Fibroblast of mammary gland (primary cell): ENCODE measurements at places on chromosomes 6 and 20.
A peak's percentile ranks its signal among the peaks of the same experiment; 100 is the strongest.

DNA sequence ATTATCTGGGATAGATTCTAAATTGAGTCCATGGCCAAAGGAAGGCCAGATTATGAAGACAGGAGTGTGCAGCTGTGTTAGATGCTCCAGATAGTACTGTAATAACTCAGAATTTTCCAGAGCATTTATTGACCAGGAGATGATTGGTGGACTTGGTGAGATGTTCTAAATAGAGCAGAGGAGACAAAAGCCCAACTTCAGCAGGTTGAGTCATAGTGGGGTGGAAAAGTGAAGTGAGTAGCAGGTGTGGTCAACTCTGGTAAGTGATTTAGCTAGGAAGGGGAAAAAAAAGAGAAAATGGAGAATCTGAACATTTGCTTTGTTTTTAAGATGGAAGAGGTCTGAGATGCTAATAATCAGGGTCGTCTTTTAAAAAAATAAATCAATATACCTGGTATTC is 227.4 kb downstream of the TMEM200A start:
- DNase-seq, result no peak

GRCh38 chr20:1946762-1947534 is 46.9 kb downstream of the PDYN start:
- DNase-seq, result peak; percentile 39

DNA sequence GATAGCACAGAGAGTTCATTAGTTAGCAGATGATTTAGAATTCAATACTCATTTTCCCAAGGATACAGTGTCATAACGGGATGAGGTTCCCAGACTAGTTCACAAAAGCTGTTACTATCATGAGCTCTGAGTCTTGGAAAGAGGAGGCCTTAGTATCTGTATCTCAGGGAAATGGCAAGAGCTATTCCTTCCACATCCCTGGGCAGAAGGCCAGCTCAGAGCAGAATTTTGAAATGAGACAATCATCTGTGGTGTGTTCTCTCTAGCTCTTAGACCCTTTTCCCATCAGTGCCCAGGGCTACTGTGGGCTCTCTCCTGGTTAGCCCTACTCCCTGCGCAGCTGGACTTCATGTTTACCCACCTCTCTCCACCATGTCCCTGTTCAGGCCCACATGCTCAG is 64.5 kb downstream of the JAG1 start:
- DNase-seq, result peak; percentile 87

DNA sequence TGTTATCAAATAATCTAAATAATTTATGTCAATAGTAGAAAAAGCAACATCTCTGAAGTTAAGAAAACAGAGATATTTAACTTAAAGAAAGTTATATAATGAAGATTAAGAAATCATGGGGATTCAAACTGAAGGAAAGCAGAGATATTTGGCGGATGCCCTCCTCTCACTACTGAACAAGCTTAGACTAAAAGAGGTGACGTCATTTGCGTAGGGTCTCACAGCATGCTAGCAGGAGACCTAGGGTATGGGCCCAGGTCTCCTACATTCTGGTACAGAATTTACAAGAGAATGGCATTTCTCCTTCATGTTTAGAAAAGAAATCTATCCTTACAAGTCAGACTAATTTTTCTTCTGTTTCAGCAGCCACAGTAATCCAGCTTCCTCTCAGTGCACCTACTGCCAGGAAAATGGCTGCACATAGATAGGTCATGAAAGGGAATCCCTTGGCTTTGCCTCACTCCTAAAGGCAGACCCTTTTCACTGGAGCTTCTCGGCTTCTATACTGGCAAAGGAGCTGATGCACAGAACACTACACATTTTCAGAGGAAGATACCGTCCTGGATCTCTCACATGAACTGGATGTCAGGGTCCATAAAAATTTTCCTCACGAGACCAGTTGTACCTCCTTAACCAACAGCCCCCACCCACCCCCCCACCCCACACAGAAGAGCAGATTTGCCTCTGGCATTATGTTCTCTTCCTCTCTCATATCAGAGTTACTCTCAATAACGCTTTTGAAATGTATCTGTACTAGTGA is 41.8 kb upstream of the DST start:
- DNase-seq, result no peak

GRCh38 chr6:83472767-83473166 is 39.6 kb upstream of the PRSS35 start:
- no peak for DNase-seq

- DNase-seq, result peak; percentile 78
Observed at GRCh38 chr6:113416170-113416569, 441.0 kb upstream of the MARCKS start.

DNA sequence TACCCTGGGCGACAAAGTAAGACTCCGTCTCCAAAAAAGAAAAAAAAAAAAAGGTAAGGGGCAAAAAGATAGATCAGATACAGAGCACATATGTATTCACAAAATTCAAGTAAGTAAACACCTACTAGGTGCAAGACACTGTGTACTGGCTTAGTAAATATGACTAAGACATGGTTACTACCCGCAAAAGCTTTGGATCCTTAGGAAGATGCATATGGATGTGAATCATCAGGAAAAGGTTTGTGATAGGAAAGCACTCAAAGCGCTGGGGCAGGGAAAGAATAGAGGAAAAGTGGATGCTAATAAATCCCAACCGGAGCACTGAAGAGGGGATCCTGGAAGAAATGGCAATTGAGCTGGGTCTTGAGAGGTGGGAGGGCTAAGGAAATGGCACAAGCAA is 118.8 kb upstream of the FAM184A start:
- DNase-seq, result peak; percentile 18

- peak; percentile 61 for DNase-seq
Observed at GRCh38 chr6:41706876-41707564, 28.4 kb downstream of the TFEB start.

DNA sequence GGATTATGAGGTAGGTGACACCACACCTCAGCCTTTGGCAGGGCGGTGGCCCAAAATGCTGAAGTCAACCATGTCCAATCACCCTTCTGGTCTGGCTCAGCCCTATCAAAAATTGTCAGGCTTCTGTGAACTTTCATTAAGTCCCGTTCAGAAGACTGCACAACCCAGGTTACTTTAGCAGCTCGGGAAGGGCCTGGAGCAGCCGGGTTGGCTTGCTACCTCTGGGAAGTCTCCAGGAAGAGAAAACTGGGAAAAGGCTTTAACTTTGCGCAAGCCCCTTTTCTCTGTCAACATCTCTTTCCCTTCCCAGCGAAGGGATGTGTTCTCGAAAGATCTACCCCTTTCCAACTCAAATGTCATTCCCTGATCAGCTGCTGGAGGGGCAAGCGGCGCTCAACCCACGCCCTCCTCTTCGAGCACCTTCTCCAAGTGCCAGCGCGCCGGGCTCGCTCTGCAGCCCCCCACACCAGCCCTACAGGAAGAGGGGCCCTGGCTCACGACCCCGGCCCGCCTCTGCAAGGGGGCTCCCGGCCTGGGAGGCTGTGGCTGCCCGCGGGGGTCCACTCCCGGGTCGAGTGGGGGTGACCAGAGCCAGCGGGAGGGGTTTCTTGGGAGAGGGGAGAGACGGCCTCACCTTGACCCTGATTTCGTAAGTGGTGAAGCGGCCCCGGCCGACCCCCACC is 573 bp downstream of the SNX3 start:
- peak; percentile 54 for DNase-seq

GRCh38 chr6:50289366-50289765 is 239.6 kb upstream of the DEFB112 start:
- DNase-seq, result no peak

DNA sequence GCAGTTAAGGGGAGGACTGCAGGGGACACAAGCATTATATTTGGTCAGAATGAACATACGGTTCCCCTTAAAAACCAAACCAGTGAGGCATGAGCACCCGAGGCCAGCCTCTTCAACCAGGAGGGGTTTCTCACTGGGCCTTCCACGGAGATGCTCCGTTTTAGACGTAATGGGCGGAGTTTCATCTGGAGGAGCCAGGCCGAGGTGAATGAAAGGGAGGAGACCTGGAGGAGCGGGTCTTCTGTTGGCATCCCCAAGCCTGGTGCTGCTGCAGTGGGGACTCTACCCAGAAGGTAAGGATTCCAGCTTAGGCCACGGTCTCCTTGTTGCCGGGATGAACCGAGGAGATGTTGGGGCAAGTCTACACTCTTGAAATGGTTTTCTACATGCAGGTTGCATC is 47.4 kb downstream of the ADNP start:
- DNase-seq, result no peak

DNA sequence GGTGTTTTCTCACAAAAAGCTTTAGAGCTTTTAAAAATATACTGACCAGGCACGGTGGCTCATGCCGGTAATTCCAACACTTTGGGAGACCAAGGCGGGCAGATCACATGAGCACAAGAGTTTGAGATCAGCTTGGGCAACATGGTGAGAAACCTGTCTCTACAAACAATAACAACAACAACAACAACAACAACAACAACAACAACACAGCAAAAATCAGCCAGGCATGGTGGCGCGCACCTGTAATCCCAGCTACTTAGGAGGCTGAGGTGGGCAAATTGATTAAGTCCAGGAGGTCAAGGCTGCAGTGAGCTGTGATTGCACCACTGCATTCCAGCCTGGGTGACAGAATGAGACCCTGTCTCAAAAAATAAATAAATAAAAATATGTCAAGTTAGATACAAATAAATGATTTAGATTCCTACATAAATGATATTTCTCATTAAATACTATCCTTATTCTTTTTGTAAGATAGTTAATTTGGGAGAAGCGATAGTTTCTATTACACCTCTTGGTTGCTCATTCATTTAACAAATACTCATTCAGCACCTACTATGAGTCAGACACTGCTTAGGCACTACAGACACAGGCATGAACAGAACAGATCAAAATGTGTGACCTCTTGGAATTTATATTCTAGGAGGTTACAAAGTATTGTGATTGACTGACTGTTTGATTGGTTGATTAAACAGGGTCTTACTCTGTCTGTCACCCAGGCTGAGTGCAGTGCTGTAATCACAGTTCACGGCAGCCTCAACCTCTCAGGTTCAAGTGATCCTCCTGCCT is 83.5 kb upstream of the BEND3 start:
- DNase-seq, result no peak
